NB4 (cell line): ENCODE measurements at places on chromosomes 4 and X.
A peak's percentile ranks its signal among the peaks of the same experiment; 100 is the strongest.

DNA sequence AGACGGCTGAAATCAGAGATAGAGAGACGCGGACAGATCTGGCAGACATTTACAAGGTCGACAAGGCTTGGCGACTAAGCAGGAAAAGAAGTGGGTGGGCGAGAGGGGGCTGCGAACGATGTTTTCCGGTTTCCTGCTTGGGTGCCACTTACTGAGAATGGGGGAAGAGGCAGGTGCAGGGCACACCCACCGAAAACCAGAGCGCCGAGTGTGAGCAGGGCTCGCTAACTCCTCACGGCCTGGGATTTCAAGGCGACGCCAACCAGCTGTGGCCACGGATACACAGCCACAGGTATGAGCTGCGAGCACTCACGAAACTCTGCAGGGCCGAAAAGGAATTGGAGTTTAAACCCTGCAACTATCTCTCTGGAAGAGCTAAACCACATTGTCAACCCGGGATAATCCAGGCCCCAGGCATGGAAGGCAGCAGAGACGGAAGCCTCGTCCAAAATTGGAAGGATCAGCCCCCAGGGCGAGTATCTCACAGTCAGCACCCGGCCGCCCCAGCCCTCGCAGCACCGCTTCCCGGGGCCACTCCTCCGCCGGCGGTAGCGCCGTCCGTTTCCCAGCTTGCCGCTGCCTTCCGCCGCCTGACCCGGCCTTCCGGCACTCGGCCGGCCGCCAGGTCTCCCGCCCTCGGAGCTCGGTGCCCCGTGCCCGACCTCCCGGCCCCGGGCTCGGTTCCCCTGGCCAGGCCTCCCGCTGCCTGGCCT is 778 bp downstream of the CASP3 start:
- peak; percentile 65 for DNase-seq

DNA sequence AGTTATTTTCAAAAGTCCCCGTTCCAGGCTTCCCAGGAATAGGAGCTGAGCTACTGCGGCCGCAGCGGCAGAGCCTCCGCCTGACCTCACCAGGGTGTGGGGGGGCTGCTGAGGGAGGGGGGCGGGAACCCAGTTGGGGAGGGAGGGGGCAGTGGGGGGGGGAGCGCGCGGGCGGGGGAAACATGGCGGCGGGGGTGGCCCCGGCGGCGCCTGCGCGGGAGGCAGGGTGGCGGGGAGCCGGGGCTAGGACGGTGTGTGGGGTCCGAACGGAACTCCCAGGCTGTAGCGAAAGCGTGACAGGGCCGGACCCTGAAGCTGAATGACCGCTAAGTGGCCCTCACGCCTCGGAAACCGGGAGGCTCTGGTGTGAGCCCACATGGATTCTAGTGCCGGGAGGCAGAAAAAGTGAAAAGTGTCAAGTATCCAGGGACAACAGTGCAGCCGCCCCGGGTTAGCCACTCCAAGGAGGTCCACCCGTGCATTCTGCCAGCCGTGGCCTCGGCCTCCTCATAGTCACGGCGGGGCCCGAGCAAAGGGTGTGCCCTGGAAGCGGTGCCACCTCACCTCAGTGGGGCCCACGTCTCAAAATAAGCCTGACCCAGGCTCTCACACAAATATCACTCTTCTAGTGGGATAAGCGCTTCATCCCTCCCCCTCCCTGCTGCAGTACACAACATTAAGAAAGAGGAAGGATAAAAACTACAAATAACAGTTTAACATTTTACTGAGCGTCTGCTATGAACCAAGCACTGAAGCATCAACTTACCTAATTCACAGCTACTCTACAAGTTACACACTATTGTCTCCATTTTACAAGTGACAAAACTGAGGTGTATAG is at the start of gene KLHL13:
Gene KLHL13, minus strand, starts transcription at position 98 of the 838 bp plus-strand sequence. CDS start 88,337 bp downstream, outside the sequence.
- peak; percentile 54 for DNase-seq

DNA sequence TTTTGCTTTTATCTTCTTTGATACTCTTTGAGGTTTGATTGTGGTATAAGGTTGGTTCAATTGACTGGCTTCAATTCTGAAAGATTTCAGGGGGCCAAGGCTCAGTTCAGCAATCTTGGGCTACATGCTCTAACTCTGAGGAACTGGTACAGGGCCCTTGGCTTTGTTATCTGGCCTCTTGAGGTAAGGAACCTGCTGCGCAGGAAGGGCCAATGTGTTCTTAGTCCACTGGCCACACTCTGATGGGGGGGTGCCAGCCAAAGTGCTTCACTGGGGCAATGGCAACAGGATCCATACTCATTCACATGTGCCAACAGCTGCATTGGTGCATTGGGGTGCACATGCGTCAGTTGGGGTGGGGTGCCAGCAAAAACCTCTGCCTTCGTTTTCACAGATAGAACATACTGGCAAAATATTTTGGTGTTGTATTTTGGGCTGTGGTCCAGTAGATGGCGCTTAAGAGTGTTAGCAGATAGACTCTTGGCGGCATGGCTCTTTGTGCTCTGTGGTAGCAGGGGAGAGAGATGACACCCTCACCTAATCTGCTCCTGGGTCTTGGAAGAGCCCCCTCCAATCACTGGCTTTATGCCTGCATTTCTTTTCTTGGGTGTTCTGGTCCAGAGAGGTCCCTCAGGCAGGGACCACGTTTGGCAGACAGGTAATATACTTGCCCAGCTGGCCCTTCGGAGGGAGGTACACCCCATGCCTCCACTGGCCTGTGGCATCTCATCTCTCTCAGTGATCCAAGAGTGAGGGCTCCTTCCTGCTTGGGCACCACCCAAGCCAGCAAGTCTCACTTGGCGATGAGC is 42.9 kb downstream of the NDST3 start:
- DNase-seq: peak; percentile 60

DNA sequence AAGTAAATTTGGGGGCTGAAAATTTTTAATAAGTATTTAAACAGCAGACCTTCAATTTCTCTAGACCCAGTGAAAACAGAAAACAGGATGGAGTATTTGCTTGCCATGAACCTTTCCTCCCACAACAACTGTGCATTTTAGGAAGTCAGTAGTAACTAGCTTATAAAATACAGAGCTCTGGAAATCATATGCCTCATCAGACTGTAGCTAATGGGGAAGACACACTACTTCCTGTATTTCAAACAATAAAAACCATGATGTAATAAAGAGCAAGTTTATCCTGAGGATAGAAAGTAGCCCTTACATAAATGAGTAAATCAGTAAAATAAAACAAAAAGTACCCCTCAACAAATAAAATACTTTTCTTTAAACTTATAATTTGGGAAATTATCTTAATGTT is 280.1 kb upstream of the ZFP42 start:
- DNase-seq: peak; percentile 7

GRCh38 chr4:154348657-154349056 is 142.9 kb downstream of the DCHS2 start:
- no peak for DNase-seq

GRCh38 chr4:61248705-61249104 is 48.6 kb downstream of the ADGRL3 start:
- DNase-seq: no peak

DNA sequence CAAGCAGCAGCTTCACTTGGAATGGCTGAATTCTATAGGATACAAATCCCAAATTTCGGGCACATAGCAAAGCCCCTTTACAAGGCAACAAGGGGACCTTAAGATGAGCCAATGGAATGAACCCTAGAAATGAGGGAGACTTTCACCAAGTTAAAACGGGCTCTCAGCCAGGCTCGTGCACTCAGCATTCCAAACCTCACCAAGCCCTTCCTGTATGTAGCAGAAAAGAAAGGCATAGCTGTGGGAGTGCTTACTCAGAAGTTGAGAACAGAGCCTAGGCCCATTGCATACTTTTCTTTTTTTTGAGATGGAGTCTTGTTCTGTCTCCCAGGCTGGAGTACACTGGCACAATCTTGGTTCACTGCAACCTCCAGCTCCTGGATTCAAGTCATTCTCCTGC is 10.8 kb upstream of the HERC5 start:
- no peak for DNase-seq
